ENCODE measurements at places on chromosomes 6 and 20.
A peak's percentile ranks its signal among the peaks of the same experiment; 100 is the strongest.

GRCh38 chr20:55103188-55103587, 627.8 kb downstream of the DOK5 start:
- no peak for DNase-seq

DNA sequence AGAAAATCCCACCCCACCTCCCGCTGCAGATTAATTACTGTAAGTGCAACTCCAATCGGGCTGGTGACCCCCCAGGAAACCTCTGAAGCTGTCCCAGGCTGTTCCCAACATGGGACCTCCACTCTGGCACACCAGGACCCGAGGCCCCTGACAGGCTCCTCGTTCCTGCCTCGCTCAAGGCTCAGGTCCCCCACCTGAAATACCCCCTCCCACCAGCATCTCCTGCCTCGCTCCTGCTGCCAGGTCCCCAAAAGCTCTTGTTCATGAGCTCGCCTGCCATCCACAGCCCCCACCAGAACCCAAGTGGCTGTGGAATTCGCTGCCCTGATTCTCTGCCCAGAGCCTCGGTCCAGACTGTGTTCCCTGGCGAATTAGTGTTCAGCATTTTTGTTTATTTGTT, 26.1 kb downstream of the NPEPL1 start:
- no peak for DNase-seq

- DNase-seq = no peak
Measured at GRCh38 chr6:118740372-118740771, 89.0 kb upstream of the CEP85L start.

DNA sequence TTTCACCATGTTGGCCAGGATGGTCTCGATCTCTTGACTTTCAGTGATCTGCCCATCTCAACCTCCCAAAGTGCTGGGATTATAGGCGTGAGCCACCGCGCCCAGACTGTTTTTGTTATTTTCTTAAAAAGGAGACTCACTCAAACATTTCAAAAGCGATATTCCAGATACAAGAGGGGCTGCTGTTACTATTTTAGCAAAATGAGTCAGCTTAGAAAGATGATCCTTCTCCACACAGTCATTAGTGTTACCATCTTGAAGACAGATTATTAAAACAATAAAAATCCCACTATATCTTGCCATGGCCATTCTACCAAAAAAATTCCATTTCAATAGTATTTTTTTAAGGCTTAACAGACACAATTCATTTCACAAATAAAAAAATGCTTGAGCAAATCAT, 102.8 kb downstream of the PREP start:
- no peak for DNase-seq

DNA sequence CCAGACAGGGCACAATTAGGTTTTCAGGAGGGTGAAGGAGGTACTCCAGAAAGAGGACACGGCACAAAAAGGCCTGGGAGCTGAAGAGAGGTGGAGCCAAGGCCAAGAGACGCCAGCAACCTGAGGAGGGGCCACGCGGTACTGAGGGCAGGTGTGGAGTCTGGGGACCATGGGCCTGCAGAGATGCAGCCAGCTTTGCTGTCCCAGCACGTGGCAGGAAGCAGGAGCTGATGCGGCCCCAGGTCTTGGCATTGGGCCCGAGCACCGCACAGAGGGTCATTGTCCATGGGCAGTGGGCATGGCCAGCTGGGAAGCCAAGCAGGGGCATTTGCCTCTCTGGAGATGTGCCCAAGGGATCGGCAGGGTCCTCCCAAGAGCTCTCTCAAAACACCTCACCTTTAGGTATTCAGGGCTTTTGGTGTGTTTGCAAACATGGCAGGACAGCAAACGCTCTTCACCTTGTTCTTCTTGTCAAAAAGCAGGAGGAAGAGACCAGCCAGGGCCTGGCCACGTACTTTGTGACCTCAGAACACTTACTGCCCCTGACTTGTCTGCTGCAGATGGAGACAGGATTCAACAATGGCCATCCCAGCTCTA, 1.4 kb upstream of the BPIFB1 start:
- no peak for DNase-seq

DNA sequence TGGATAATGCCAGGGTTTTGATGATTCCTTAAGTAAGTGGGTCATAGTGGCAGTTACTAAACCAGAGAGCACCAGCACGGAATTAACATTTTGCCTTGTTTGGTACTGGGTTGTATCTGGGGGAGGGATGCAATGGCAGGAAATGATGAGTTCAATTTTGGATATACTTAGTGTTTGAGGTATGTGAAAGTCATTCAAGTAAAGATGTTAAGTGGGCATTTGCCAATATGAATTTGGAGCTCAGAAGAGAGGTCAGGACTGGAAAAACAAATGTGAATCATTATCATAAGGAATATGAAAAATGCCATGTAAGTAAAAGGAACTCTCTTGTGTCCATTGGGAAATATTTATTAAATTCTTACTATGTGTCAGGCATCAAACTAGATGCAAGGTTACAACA, 6.2 kb downstream of the PXT1 start:
- no peak for DNase-seq

- no peak for DNase-seq
Measured at GRCh38 chr20:57210054-57210910, 56.2 kb downstream of the BMP7 start.

GRCh38 chr6:22024973-22025467, 271.8 kb downstream of the PRL start:
- DNase-seq = no peak

GRCh38 chr6:40960742-40961430, 78.1 kb downstream of the UNC5CL start:
- no peak for DNase-seq

GRCh38 chr20:32483351-32484224, 101.5 kb downstream of the NOL4L start:
- peak; percentile 63 for DNase-seq

DNA sequence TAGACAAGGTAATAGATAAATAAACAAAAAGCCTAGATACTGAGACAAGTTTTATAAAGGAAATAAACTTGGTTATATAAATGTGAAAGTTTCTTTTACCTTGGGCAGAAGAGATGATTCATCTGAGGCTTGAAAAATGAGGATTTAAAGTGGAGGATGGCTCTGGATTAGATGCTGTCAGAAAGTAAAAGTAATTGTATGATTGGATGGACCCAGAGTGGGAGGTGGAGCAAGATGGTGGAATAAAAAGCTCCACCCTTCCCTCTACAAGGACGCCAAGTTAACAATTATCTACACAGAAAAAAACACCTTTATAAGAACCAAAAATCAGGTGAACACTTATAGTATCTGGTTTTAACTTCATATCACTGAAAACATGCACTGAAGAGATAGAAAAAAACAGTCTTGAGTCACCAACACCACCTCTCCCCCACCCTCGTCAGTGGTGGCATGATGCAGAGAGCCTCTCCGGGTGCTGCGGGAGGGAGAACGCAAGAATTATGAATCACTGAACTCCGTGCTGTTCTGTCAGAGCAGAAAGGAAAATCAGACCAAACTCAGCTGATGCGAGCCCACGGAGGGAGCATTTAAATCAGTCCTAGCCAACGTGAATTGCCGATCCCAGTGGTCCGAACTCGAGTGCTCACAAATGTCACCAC, 84.7 kb upstream of the GJE1 start:
- no peak for DNase-seq

DNA sequence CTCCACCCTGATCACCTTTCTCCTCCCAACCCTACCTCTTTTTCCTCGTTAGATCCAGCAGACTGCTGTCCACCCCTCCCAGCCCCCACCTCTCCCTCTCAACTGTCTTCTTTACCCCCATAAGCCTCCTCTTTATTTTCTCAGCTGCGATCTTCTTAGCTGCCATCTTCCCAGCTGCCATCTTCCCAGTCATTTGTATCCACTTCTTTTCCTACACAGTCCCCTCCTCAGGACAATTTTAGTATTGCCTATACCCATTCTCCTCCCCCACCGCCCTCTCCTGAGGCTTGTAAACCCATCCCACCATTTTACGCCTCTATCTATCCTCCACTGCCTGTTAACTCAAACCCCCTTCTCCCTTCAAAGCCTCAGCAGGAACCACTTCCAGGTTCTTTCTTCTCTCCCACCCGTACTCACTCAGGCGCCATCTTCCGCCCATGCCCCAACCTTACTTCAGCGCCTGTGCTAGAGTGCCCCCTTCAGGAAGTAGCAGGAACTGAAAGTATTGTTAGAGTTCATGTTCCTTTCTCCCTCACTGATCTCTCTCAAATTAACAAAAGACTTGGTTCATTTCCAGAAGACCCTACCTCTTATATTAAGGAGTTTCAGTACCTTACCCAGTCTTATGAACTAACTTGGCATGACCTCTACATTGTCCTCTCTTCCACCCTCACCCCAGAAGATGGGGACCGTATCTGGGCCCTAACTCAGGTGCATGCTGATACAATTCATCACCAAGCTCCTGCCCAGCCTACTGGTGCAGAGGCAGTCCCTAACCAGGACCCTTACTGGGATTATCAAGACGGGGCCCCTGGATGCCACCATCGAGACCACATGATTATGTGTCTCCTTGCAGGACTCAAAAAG, 236.0 kb downstream of the ADGRG6 start:
- DNase-seq = no peak
